ENCODE measurements at places on chromosomes 7 and 10.

DNA sequence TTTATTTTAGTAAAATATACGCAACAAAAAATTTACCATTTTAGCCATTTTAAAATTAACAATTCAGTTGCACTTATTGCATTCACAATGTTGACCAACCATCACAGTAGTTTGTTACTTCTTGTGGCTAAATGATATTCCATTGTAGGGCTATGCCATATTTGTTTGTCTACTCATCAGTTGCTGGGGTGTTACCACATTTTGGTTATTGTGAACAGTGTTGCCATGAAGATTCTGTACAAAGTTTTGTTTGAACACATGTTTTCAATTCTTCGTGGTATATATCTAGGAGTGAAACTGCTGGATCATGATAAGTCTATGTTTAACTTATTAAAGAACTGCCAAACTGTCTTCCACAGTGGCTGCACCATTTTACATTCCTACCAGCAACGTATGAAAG is 46.3 kb upstream of the ZNF365 start:
- no peak for DNase-seq

DNA sequence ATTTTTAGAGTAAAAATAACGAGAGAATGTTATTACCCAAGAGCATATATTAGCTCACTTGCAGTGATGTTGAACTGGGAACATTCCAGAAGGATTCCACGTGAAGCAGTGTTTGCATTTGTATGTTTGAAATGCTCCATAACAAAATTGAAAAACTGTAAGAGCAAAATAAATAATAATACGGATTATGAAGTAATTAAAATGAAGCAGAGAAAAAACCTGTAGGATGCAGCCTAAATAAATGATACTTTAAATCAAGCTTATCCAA is 203.3 kb downstream of the BAMBI start:
- no peak for DNase-seq

- no peak for DNase-seq
Measured at GRCh38 chr7:135536150-135536549, 21.6 kb upstream of the NUP205 start.

DNA sequence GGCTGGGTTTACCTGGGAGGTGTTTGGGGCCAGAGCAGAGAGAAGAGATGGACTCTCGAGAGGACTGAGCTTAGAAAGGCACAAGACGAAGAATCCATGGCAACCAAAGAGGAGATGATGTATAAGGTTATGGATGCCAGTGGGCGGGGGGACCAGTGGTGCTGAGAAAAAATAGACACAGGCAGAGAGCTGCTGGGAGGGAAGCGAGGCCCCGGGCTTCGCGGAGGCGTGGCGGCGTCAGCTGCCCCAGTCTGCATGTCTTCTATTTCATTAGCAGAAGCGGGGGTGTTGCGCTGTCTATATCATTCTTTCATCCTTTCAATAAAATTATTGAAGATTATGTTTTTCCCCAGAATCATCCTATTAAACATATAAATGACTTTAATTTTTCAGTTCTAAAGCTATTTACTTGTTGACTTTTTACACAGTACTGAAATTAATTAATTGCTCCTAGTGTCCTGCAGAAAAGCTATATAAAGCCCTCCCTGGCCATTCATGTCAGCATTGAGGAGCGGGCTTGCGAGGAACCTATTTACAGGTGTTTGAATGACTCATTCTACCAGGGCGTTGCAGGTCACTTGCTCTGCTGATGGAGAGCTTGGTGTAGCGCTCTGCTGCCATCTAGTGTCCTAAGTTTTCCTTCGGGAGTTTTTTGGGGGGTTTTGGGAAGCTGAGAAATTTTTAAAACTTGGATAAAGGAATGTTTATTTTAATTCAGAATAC is 42.9 kb upstream of the BHLHA15 start:
- peak; percentile 83 for DNase-seq

DNA sequence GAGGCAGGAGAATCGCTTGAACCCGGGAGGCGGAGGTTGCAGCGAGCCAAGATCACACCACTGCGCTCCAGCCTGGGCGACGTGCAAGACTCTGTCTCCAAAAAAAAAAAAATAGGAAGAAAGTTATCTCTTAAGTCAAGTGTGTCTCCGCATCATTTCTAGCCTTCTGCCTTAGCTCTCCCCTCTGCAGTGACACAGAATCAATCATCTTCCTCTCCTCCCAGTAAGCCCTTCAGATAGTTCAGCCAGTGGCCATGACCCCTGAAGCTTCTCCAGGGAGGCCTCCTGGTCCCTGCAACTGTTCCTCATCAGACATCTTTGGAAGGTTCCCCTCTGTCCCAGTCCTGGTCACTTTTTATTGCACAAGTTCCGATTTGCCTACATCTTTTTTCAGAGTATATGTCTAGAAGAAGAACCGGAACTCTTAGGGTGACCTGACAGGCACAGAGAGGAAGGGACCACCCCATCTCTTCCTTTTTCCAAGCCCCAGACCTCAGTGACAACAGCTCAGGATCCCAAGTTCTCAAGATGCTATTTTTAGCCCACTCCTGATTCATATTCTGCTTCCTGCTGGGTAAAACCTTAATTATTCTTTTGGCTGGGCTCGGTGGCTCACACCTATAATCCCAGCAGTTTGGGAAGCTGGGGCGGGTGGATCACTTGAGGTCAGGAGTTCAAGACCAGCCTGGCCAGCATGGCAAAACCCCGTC is 6.6 kb upstream of the RHBDD2 start:
- DNase-seq = no peak

Measured in B cell (primary cell).